ENCODE measurements at places on chromosomes 6 and 20.

DNA sequence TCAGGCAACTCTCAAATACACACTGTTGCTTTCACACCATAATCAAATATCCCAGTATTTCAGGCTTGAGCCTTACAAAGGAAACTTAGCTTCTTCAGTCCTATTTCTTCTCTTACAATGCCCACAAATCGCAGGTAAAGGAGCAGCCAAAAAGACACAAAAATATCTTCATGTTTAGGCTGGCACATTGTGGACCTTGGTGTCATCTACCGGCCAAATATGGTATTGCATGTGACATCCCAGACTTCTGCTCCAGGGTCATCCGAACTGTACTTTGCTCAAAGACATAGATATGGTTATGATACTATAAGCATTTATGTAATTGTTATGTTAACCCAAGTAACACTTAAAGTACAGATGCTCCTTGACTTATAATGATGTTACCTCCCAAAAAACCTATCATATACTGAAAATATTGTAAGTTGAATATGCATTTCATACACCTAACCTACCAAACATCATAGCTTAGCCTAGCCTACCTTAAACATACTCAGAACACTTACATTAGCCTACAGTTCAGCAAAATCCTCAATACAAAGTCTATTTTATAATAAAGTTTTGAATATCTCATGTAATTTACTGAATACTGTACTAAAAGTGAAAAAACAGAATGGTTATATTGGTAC, 4.6 kb downstream of the OR2H2 start:
- peak; percentile 36 for DNase-seq

DNA sequence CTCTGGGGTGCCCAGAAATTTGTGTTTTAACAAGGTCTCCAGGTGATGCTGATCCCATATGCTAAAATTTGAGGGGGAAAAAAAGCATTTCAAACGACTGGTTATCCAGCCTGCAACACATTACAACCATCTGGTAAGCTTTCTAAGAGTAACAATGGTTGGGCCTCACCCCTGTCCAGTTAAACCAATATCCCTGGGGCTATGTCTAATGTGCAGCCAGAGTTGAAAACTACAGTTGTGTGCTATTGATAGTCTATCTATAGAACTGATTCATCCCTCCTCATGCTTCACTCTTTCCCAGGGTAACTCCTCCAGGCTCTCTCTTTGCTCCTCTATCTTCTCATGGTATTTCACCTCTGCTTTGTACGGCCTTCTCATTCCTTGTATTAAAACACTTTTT, 458.3 kb downstream of the MMUT start:
- DNase-seq = no peak

DNA sequence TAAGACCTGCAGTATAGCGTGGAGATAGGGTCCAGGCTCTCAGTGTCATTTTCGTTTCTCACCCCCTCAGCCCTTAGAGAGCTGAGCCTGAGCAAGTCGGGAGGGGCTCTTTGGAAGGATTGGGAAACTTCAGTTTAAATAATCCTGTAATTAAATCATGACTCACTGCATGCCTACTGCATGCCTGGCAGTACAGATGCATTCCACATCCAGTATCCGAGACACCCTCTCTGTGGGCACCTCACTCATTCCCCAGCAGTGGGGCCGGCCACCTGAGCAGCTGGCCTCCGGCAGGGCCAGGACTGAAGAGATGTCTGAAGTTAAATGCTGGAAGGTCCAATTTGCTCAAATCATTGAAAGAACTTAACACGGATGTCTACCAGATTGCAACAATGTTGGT, 316.6 kb downstream of the THBS2 start:
- no peak for DNase-seq

DNA sequence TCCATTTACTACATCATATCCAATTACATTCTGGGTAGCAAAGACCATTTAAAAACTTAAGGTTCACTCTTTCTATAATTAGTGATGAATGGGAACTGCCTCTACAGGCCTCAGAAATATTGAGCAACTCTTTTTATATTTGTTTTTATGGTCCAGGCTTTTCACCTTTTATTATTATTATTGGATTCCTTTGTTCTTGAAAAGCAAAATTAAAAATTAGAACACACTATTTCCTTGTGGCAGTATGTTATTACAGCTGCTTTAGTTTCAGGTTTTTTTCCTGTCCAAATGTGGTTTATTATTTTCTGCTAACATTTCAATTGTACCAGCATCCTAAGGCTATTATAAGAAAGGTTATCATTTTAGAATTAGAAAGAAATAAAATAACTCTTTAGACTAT, 150.1 kb downstream of the FARS2 start:
- no peak for DNase-seq

DNA sequence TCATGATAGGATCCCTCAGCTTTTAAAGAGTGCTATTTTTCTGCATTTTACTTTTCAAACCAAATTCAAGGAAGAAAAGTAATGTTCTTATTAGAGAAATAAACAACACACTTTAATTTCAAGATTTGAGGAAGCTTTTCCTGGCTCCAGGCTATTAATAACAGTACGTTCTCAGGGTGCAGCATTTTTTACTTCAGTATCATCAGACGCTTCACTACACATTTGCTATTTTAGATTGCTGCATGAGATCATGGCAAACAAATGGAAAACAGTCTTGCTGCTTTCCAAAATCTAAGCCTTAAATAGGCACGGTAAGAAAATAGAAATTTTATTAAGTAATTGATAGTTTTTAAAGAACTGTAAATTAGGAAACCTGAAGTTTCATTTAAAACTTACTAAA, 253.6 kb upstream of the EXOC2 start:
- DNase-seq = no peak

DNA sequence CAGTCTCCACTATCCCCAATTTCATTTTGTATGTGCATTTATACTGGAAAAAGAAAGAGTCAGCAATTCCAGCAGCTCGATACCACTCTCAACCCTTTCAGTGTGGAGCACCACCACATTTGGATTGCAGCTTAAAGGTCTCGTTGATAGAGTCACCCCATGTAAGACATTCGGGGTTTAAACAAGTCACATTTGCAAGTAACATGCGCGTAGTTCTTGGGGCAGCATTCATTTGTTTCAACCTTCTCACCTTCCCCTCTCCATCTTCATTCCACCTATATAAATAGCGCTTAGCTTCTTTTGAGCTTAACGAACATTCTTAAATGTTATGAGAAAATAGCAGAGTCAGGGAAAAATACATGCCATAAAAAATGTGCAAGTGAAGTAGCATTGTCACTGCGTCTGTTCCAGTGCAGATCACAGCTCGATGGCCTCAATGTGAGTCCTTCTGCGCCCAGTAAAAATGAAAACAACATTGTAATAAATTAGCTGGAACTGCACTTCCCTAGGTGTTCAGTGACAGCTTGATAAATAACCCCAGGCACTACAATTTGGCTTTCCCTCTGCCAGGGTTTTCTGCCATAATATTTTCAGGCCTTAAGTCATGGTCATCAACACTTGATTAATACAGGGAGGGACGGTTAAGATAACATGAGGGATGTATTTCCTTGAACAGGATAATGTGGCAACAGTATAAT, 737.8 kb upstream of the NRSN1 start:
- DNase-seq = no peak

DNA sequence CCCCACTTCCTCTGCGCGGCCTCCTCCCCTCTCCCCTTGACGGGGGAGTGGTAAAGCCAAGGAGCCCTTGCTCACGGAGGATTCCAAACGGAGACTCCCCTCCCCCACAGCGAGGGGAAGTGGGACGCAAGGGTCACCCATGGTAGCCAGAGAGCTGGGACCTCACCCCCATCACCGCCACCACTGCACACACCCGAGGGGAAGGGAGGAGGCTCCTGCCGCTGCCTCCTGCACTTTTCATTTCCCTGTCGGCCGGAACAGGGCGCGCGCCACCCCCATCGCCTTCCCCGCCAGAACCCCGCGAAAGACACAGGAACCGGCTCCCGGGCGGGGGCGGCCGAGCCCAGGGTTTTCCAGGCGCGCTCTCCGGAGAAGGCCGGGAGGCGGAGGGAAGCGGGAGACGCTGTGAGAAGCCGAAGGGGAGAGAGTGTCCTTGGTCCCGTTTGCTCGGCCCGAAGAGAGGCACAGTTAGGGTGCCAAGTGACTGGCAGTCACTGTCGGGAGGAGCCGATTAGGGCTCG, 789 bp downstream of the CCND3 start:
- peak; percentile 52 for DNase-seq

DNA sequence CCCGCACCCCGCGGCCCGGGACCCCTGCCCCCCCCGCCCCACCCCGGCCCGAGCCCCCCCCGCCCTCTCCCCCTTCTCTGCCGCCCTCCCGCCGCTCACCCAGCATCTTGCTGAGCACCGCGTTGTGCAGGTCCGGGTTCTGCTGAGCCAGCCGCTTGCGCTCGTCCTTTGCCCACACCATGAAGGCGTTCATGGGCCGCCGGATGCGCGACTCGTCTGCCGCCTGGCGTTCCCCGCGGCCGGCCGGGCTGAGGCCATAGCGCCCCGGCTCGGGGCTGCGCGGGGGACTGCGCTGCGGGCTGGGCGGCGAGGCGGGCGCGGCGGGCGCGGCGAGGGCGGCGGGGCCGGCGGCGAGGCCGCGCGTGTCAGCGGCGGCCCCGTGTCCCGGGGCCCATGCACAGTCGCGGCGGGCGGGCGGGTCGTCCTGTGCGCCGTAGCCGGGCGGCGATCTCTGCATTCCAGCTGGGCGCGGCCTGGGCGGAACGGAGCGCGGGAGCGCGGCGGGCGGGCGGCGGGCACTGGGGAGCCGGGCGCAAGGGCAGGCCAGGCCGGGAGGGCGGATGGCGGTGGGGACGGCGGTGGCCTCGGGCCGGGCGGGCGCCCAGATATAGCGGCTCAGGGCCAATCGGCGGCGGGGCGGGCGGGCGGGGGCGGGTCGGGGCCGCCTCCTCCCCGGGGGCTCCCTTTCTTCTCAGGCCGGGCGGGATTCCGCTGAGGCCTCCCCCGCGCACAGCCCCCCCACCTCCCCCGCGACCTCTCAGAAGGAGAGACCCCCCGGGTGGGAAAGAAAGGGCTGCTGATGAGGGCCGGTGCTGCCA, at the start of gene SOX18:
Gene SOX18, minus strand, starts transcription at position 580 of the 818 bp plus-strand sequence. Its CDS starts 123 bp downstream, at position 457.
- DNase-seq = no peak

- no peak for DNase-seq
Observed at GRCh38 chr20:25547063-25547462, 38.3 kb downstream of the NINL start.

- DNase-seq = no peak
Observed at GRCh38 chr6:104186831-104187230, 672.9 kb downstream of the HACE1 start.

GRCh38 chr6:106119546-106119945, 33.4 kb downstream of the PRDM1 start:
- no peak for DNase-seq

Data from stimulated activated CD8-positive, alpha-beta memory T cell treated with anti-CD3 and anti-CD28 coated beads, Interleukin-7, amount 100 ng/mL, for 4 hours (primary cell).